Stimulated activated naive B cell treated with anti-CD40 and anti-IgM and Interleukin-4, amounts not matched to agents 10 μg/mL and 1 μg/mL and 100 μg/mL, for 72 hours (primary cell): ENCODE measurements at places on chromosomes 2 and 18.

DNA sequence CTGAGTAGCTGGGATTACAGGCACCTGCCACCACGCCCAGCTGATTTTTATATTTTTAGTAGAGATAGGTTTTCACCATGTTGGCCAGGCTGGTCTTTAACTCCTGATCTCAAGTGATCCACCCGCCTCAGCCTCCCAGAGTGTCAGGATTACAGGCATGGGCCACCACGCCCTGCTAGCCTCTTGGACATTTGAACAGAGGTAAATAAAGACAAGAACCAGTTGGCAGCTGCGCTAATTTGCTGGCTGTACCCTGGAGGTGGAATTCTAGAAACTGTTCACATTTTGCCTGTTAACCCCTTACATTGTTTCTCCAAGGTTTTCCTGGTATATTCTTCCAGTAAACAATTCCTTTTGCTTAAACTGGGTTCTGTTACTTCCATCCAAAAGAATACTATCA lies 132.9 kb downstream of the CDH2 start:
- DNase-seq, result no peak

DNA sequence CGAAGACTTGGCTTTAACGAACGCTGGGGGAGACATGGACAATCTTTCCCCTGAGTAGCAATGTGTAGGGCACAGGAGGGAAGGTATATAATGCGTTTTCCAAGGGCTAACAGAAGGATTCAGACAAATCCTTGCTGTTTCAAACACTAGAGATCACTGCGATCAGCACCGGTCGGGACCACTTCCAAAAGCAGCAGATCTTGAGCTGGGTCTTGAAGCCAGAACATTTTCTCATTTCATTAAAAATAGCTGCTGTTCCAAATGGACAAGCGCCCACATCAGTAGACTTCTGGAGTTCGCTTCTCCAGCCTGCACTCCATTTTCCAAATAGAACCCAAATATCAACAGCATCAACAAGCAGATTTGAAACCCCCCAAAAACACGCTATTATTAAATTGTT lies 65.1 kb upstream of the MAPRE2 start:
- no peak for DNase-seq

DNA sequence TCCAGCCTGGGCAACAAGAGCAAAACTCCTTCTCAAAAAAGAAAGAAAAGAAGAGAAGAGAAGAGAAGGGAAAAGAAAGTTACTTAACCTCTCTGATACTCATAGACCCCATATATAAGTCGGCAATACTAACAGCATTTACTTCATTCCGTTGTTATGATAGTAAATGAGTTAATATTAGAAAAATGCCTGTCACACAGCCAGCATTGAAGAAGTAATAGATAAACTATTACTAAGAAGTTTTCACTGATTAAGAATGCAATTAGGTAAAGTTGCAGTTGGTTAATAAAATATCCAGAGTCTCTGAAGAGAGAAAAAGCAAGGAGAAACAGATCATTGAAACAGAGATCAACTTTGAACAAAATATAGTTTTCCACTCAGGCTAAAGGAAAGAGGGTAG lies 161.3 kb upstream of the UBE2E3 start:
- no peak for DNase-seq

DNA sequence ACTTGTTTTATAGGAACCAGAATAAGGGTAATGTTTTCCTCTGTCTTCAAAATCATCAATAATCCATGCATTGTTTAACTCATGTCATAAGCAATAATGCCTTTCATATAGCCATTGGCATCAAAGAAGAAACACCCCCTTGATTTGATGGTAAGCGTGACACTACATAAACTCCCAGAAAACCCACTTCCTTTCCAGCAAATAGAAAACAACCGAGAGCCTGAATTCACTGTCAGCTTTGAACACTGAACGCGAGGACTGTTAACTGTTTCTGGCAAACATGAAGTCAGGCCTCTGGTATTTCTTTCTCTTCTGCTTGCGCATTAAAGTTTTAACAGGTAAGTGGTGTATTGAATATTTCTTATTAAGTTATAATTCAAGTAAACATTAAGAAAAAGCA lies at the start of gene ICOS:
ICOS (plus strand) TSS at position 229 of the 400 bp plus-strand sequence; CDS start at position 281, 52 bp downstream.
- no peak for DNase-seq

DNA sequence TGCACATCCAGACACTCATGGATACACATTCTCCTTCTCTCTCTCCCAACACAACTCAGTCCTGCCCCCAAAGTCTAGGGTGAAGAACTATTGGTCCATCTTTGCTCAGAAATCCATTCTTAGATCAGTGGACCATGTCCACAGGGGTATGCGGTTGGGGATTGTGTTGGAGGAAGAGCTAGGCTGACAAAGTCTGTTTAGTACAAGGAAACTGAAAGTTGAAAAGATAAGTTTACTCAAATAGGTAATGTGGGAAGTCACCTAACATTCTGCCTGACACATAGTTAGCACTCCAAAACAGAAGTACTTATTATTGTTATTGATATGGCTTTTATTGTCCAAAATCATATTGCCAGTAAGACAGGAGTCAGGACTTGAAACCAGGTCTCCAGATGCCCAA lies 55.9 kb downstream of the ALK start:
- no peak for DNase-seq

DNA sequence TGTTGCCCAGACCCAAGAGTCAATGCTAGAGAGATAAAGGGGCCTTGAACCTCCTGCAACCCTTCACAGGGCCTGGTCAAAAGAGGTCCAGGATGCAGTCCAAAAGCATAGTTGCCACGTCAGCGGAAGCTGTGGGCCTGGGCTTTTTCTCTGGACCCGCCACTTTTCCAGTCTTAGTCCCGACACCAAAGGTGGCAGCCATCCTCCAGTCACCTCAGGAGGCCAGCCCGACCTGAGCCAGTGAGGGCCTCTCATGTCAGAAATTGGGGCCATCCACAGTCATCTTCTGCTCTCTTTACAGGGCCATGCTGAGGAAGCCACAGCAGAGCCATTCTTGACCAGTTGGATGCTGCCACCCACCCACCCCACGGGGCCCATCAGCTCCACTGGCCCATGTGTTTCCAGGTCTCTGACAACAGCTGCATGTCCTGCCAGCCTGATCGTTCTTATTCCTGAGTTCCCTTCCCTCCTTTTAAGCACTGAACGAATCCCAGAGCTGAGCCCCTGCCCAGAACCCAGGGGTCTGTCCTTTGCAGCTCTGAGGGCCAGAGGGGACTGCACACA lies 34.1 kb upstream of the KLHL29 start:
- DNase-seq, result no peak

- DNase-seq, result no peak
Measured at GRCh38 chr18:3753106-3753505, 303.1 kb downstream of the TGIF1 start.

DNA sequence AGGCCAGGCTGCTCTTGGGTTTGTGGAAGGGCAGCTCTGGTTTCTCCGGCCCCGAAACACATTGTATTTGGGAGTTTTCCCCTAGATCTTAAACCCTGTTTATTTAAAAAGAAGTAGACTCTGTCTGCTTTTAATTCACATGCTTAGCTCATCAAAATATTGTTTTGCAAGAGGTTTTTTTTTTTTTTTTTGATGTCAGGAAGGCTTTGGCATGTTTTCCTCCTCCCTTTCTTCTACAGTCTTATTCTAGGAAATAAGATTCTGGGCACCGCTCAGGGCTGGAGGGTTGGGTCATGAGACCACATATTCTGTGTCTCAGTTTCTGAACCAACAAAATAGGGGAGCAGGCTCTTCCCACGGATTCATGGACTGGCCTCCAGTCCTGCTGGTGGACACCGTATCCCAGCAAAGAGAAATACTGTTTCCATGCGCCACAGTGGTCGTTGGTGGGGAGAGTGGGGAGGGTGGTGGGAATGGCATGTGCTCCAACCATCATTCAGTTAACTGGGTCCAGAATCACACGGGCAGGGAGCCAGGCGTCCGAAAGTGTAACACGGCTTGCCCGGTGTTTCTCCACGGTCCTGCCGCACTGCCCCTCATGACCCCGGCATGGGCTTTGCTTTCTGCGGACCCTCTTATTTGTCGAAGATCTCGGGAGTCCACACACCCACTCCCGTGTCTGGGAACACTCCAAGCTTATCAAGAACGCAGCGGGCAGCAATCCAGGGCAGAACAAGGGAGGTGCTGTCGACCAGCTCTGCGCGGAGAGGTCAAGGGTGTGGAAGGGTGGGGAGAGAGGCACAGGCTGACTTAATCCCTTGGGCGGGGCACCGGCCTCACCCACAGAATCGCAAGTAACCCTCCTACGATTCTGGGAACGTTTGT lies 176.7 kb downstream of the GLI2 start:
- no peak for DNase-seq

DNA sequence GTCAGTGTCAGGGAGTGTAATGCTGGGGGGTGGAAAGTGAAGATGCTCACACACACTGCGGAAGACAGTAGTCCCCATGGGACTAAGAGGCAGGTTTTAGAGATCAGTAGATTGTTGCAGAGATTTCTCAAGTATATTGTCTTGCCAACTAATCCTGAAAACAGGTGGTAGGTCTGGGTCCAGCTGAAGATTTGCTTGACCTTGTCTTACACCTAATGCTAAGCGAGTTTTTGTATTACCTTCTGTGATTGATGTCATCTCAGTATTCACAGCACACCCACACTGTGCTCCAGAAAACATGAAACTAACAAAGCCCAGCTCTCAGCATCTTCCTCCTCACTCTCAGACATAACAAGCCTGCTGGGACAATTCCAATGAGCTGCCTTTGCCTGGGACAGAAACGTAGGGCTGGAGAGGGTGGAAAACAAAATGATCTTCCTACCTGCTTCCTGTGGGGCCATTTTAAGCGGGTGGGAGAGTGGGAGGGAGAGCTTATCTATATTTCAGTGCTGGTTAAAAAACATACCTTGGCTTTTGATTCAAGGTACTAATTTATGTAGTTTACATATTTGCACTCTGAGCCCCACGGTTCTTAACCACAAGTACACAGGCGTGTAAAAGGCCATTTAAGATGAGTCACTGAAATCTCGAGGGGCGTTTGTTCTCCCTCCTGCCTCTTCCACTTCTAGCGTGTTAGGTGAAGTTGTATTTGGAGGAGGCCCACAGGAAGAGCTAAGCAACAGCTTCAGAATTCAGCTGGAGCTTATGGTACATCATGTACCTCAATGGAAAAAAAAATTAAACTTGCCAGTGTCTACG lies 23.1 kb upstream of the RBMS1 start:
- no peak for DNase-seq

DNA sequence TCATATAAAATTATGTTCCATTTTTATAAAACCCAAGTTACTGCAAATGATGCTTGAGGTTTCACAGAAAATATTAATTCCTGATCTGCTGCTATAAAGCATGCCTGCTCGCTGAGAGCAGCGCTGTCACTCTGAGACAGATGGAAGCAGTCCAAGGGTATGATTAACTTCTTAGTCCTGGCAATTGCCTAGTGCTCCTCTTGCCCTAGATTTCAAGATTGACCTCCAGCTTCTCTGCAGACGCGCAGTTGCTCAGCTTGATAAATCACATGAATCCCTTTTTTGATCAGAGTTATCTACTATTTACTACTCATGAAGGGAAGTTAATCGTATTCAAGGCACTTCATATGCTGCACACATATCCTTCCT lies 154.6 kb upstream of the REV1 start:
- DNase-seq, result no peak

- no peak for DNase-seq
Measured at GRCh38 chr2:179646173-179646769, 215.1 kb downstream of the ZNF385B start.

GRCh38 chr18:70261141-70261788 lies 27.6 kb upstream of the SOCS6 start:
- no peak for DNase-seq

DNA sequence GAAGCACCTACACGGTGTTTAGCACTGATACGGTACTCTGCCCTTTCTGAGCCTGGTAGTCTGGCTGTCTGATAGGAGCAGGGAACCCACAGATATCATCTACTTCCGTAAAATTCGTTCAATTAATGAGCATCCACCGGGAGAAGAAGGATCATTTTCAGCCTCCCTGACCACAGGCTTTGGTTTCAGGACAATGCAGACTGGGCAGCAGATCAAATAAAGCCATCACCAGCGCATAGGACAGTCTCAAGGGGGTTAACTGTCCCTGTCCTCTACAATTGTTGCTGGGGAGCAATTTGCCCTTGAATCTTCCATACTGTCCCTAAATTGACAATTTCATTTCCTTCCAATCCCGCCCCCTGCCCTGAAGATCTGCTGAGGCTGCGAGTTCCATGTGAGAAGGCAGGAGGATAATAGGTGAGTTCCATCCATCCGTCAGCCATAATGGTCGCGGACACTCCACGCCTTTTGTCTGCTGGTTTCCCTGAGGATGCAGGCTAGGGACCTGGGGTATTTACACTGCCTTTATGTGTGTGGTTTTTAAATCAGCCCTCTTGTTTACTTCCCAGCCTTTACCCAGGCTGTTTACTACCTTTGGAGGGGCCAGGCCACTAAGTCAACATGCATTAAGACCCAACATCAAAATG lies 110.0 kb downstream of the MYCN start:
- no peak for DNase-seq

DNA sequence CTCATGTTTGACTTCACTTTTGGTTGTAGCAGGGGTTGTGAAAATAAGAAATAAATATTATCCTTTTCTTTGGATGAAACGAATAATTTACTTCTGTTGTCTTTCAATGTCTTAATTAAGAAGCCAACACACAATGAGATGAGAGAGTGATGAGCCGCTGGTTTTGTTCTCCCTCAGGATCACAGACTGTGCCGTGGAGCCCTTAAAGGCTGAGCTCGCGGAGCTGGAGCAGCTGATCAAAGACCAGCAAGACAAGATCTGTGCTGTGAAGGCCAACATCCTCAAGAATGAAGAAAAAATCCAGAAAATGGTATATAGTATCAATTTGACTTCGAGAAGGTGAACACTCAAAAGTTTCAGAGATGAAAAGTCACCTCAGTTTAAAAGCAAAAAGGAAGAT lies 28.1 kb upstream of the ASB1 start:
- DNase-seq, result no peak

DNA sequence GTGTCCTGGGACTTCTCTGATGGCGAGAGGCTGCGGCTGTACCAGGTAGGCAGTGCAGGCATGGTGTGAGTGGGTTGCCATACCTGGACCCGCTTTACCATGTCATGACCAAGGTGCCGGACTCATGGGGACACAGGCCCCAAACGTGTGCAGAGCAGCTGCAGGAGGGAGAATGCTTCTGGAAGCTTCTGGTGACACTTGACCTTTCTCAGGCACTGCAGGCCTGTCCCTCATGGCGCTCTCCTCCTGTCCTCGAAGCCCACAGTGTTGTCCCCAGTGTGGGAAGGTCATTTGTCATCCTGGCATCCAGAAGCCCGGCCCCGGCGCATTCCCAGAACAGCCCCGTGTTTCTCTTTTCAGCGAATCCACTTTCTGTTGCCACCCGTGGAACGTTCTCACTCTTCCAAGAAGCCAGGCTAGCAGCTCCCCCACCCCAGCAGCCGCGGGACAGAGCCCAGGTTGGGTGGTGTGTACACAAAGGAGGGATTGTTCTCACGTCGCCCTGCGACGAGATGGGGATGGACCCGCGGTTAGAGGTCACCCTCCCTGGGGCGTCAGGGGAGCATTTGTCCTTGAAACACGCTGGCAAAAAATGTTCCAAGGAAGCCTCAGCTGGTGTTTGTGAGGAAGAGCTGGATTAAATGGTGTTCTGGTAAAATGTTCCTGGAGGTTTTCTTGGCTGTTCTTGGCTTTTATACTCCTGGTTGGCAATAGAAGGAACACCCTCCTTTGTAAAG lies 43.7 kb downstream of the SH3BP4 start:
- DNase-seq, result no peak
